CD8-positive, alpha-beta T cell (primary cell): ENCODE measurements at places on chromosomes 1 and 21.

- no peak for DNase-seq
These were observed 681 bp upstream of the GPR61 start for GRCh38 chr1:109538827-109539555.

GRCh38 chr21:17679002-17679600 is 66.4 kb upstream of the BTG3 start:
- no peak for DNase-seq

DNA sequence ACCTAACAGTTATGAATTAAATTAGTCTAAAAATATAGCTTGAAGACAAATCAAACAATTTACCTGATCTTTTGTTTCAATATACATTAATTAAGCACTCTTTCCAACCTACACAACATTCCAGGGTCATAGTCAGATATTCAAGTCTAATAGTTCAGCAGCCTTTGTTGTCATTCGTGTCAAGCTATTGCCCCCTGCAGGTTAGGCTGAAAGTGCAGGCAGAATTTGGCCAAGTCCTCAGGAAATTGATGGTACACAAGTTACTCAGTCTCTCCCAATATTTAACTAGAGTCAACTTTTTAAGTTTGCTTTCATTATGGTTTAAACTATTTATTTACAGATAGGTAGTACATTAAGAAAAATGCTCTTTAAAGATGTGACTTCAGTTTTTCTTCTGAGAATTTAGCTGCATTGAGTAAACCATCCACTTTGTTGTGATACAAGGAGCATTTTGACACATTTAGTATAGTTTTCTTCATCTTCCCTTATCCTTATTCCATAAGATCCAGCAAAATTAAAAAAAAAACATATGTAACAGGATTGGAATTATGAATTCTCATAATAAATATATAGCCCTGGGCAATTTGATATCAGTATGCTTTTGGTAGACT is 130.3 kb upstream of the DPYD start:
- peak; percentile 64 for DNase-seq

DNA sequence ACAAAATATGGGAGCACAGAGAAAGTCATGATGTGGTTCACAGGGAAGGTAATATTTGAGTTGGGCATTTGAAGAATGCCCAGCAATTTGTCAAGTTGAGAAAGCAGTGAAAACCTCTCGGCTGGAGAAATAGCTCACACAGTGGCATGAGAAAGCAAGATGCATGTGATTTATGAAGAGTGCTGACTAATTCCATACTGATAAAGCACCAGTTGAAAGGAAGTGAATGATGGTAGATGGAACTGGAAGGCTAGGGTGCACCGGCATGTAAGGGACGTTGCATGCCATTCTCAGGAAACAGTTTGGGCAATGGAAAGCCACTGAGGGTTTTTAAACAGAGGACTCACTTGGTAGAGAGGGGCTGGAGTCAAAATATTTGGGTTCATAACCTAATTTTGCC is 53.5 kb upstream of the MTF2 start:
- no peak for DNase-seq

DNA sequence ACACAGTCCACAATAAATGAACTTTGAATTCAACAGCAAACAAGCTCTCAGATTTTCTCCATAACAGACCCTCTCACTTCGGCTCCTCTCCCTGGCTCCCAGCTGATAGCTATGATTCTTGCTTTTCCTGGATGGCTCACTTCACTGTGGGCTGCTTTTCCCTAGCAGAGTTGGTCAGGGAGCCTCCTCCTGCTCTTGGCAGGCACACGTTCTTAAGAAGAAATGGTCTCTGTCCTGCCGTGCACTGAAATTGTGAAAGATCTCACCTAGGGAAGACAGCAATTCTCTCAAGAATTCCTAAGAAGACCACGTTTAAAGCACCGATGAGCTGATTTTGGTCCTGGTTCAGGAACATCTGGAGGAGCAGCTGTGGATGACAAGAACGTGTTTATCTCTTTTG is 148.5 kb upstream of the KCNK2 start:
- no peak for DNase-seq

GRCh38 chr1:247113094-247113497 is 8.9 kb upstream of the ZNF669 start:
- no peak for DNase-seq

DNA sequence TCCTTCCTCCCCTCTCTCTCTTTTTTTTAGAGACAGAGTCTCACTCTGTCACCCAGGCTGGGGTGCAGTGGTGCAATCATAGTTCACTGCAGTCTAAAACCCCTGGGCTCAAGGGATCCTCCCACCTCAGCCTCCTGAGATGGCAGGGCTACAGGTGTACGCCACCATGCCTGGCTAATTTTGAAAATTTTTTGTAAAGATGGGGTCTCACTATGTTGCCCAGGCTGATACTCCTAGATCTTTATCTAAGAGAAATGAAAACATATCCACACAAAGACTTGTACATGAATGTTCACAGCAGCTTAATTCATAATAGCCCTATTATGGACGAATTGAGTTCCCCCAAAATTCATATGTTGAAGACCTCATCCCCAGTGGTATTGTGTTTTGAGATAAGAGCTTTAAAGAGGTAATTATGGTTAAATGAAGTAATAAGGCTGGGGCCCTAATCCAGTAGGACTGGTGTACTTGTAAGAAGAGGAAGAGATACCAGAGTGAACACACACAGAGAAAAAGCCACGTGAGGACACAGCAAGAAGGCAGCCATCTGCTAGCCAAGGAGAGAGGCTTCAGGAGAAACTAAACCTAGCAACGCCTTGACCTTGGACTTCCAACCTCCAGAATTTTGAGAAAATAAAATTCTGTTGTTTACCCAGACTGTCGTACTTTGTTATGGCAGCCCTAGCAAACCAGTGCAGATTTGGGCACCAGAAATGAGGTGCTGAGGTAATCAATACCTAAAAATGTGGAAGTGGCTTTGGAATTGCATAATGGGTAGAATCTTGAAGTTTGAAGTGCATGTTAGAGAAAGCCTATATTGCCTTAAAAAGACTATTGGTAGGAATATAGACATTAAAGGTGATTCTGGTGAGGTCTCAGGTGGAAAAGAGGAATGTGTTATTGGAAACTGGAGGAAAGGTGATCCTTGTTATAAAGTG is 13.2 kb downstream of the IFNLR1 start:
- DNase-seq: no peak

DNA sequence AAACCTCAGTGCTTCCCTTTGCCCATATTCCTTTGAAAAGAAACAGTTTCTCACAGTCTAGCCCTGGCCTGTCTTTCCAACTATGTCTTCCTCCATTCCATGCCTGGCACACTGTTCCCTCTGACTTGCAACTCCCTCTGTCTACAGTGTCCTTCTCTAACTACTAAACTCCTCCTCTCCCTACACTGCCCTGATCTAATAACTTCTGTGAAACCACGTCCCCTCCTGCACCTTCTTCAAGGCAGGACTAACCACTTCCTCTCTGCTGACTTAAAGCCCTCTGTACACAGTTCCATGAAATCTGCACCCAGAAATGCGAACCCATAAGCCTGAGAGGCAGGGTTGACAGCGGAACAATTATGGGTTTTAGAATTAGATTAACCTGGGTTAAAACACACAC is 62.2 kb upstream of the ATP1B1 start:
- DNase-seq: peak; percentile 60

GRCh38 chr1:8870103-8870502 is 8.4 kb downstream of the ENO1 start:
- no peak for DNase-seq

GRCh38 chr1:204194080-204194479 is 2.2 kb downstream of the KISS1 start:
- DNase-seq: no peak
